Endodermal cell (in vitro differentiated cells): ENCODE measurements at places on chromosomes 12 and 14. TPM values are rescaled to one million over a fixed set of nuclear protein-coding genes. Genes with fewer than 3 reads are reported as not detected.

GRCh38 chr12:53991077-53991460, 6.1 kb downstream of the HOXC10 start:
- H3K36me3 ChIP-seq = no peaks in the 10 kb centered on the region
- H3K27me3 ChIP-seq = peaks cover 100% of the 10 kb centered on the region
- H3K4me1 ChIP-seq = no peaks in the 10 kb centered on the region
- DNase-seq = no peak

DNA sequence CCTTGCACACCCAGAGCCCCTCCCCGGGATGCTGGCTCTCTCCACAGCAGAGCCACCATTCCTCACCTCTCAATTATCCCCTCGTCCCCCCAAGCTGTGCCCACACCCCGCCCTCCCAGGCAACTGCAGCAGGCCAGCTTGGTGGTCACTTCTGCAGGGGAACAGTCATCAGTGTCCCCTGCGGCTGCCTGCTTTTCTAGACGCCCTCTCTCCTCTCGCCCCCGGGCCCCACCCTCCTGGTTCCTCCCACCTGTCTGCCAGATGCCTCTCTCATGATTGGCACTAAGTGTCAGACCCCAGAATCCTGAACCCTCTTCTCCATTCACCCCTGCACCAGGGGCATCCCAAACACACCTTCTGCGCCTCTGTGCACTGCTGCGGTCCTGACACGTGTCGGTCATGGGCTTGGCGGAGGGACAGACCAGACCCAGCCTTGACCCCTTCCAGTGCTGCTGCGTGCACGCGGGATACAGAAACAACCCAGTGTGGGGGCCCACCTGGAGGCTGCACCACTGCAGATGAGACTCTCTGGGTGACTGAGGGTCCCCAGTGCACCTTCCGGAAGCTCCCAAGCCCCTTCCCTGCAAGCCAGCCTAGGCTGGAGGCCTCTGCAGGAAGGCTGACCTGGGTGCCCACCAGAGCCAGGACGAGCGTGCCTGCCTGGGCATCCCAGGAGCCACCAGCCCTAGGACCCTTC, 99.5 kb downstream of the SETD3 start:
- no peaks in the 10 kb centered on the region for H3K36me3 ChIP-seq
- H3K4me1 ChIP-seq = no peaks in the 10 kb centered on the region
- no peaks in the 10 kb centered on the region for H3K27me3 ChIP-seq
- no peak overlapping the region for H3K27ac ChIP-seq
- DNase-seq = peak; percentile 49

GRCh38 chr14:33307691-33308251, 369.1 kb downstream of the NPAS3 start:
- H3K27ac ChIP-seq = peak overlapping the region; percentile 40
- no peak for DNase-seq

DNA sequence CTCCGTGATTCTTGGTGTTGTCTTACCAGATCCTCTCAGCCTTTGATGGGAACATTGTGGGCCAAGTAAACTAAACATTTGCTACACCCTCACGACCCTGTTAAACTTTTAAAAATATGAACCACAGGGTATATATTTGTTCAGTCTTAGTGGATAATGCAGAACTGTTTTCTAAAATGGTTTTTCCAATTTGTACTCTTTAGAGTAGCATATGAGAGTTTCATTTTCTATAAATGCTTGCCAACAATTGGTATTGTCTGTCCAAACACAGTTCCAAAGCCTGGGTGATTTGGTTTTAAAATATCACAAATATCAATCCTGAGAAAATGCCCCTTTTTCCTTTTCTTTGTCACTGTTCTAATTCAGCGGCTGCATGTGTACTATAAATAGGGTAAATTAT, 6.7 kb upstream of the IL22 start:
- DNase-seq = no peak
- H3K27ac ChIP-seq = no peak overlapping the region
- H3K36me3 ChIP-seq = no peaks in the 10 kb centered on the region
- no peak overlapping the region for H3K4me3 ChIP-seq
- no peaks in the 10 kb centered on the region for H3K27me3 ChIP-seq

RNASE1 gene
- total RNA-seq = 5.0 to 10.3 TPM (median 9.9 TPM) in 3 replicates
